Activated gamma-delta T cell treated with Interleukin-2 at 50 U/mL for 16 hours (primary cell): ENCODE measurements at places on chromosomes 13 and 19.

- no peak for DNase-seq
Observed at GRCh38 chr13:78638216-78638615, 20.7 kb downstream of the OBI1 start.

- DNase-seq: no peak
Observed at GRCh38 chr13:98782654-98783053, 30.2 kb upstream of the SLC15A1 start.

DNA sequence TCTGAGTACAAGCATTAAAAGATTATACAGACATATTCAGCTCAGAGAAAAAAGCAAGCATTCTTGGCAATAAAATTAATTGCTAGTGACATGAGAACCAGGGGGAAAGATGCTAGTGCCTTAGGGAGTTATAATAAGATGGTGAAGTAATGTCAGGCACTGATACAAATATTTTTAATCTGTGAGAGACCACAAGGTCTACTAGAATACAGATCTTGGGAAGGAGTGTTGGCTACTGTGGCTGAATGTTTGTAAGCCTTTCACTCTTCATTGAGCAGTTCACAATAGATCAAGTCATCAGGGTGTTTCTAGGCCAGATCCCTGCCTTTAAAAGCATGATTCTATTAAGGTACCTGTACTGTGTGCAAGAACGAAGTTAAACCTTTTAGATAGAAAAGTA is 16.4 kb downstream of the FREM2 start:
- no peak for DNase-seq

DNA sequence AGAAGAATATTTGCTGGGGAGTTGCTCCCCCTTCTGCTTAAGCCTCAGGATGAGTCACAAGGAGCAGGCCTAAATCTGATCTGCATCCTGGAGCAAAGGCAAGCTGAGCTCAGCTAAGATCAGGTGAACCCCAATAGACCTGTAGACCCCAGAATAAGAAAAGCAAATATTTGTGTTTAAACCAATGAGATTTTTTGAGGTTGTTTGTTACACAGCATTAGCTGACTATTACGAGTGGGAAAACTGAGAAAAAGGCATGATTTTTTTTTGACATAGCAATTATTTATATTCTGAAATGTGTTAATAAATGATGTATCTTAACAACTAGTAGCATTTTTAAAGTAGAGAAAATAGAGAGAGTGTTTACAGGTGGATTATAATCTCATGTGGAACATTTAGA is 45.1 kb downstream of the ADGRE3 start:
- DNase-seq: no peak

GRCh38 chr19:1860042-1860775 is 3.2 kb downstream of the KLF16 start:
- DNase-seq: no peak

DNA sequence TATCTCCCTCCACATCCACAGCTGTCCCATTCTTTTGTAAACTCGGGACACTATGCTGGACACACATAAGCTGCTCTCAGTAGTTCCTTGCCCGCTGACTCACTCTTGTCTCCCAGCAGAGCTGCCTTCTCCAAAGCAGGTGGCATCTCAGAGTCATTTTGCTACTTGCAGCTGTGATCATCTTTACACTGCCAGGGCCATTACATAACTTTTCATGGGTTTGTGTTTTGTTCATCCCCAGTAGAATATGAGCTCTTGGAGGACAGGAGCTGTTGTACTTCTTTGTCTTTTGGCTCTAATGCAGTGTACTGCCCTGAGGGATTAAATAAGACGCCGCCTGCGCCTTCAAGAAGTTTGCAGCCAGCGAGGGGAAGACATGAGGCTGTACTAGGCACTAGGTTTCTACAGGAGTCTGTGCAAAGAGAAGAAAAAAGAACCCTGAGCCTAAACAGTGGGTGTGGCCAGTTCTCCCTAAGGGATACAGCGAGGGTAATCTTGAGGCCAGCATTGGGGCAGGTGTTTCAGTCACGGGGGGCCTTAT is 40.8 kb upstream of the GPR183 start:
- no peak for DNase-seq

GRCh38 chr13:41791056-41791455 is 169.9 kb downstream of the VWA8 start:
- no peak for DNase-seq

- DNase-seq: no peak
Observed at GRCh38 chr19:28292822-28293500, 920.0 kb downstream of the UQCRFS1 start.

GRCh38 chr13:30364876-30365275 is 57.4 kb upstream of the UBE2L5 start:
- DNase-seq: no peak

GRCh38 chr19:10388957-10389356 is 8.6 kb upstream of the TYK2 start:
- DNase-seq: peak; percentile 87

GRCh38 chr19:1270213-1270853 is 1.2 kb downstream of the CIRBP start:
- no peak for DNase-seq

GRCh38 chr13:98503175-98504028 is 73.5 kb downstream of the STK24 start:
- no peak for DNase-seq

- DNase-seq: no peak
Observed at GRCh38 chr19:281992-282391, 9.2 kb downstream of the PLPP2 start.

DNA sequence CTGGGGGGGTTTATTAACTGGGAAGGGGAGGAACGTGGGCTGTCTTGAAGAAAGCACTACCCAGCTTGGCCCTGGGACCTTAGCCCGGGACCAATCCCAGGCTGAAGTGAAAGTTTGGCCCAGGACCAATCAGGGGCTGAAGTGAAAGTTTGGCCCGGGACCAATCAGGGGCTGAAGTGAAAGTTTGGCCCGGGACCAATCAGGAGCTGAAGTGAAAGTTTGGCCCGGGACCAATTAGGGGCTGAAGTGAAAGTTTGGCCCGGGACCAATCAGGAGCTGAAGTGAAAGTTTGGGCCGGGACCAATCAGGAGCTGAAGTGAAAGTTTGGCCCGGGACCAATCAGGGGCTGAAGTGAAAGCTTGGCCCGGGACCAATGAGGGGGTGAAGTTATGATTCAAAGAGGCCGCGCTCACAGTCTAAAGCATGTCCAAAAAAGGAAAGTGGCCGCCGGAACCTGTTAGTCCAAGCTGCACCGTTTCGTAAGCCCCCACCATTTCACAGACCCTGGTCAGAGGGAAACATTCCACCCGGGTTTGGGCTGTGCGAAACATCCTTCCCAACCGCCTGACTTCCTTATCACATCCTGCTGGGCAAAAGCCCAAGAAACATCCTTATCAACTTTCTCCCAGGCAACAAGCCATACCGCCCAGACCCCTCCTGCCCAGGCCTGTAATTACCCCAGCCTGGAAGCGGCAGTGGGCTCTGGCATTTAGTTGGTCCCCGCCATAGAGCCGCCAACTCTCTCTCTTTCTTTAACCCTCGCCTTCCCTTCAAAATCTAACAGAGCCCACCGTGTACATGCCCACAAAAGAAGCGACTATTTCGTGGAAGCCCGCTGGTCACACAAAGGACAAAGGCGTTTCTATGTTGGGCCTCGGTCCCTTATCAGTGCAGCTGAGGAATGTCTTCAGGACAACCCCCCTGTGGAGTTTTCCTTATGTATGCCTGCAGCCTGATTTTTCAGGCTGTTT is 1.1 kb downstream of the ZNF850 start:
- DNase-seq: no peak

GRCh38 chr13:41361491-41361890 is 50.4 kb downstream of the NAA16 start:
- no peak for DNase-seq

GRCh38 chr13:112956571-112957294 is 12.3 kb upstream of the MCF2L start:
- DNase-seq: no peak

DNA sequence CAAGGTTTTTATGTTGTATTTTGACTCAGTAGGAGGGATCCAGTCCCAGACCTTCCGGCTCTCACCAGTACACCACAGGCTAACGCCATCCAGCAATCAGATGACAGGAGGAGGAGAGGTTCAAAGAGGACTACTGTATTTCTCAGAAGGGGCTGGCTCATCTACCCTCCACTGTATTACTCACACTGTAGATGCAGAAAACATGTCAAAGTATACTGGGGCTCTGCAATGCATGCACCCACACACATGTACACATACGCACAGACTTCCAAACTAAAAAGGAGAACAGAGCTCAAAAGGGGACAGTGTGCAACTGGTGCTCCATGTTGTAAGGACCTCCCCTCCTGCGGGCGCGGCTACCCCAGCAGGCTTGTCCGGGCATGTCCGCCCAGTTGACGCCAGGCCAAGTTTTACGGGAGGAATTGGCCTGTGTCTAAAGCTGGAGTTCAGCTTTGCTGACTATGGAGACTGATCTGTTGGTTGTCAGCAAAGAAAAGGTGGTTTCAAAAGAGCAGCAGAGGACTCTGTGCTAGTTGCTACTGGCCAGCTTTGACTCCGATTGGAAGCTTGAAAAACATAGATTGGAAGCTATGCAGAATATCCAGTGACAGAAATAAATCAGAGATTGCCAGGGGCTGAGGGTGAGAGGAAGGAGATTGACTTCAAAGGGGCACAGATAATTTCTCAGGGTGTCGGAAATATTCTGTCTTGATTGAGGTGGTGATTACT is 314.2 kb downstream of the DLEU7 start:
- DNase-seq: no peak

DNA sequence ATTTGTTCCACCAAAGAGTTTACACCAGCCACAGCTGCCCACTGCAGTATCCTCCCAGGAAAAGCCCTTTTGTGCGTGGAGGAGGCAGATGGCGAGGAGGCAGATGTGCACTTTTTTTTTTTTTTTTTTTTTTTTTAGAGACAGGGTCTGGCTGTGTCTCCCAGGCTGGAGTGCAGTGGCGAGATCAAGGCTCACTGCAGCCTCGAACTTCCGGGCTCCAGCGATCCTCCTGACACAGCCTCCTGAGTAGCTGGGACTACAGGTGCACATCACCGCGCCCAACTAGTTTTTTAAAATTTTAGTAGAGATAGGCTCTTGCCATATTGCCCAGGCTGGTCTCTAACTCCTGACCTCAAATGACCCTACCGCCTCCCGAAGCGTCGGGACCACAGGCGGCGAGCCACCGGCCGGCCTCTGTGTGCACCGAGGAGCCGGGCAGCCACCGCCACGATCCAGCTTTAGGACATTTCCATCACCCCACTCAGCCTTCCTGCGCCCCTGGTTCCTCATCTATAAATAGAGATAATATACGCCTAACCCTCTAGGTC is 563 bp upstream of the PDCD5 start:
- DNase-seq: no peak

DNA sequence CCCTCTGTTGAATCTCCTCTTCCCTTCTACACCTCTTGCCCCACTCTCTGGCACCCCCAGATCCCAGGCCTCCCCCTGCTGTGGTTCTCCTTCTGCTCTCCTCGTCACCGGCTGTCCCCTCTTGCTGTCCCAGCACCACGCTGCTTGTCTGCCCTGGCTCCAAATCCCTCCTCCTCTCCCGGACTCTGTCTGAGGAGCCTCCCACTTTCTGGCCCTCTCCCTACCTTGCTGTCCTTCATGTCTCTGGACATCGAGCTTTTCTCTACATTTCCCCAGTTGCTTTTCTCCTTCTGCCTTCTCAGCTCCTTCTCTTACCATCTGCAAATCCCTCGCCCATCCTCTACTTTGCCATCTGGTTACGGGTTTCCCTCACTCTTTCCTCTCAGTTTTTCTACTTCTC is 1.2 kb downstream of the ZNF347 start:
- no peak for DNase-seq

DNA sequence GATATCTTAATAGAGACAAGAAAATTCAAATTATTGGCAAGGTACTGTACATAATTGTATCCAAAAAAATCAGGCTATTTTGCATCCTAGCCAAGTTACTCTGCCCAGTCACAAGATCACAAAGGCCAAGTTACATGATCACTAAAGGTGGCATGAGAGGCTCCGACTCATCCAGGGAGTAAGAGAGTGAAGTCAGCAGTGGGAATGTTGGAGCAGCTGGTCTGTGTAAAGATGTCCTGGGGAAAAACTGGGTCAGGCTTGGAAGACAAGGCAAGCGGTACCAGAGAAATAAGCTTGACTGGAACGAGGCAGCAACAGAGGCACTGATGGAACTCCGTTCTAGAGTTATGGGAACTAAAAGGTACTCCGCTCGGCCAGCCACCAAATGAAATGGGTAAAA is 50.2 kb upstream of the PSG2 start:
- no peak for DNase-seq

DNA sequence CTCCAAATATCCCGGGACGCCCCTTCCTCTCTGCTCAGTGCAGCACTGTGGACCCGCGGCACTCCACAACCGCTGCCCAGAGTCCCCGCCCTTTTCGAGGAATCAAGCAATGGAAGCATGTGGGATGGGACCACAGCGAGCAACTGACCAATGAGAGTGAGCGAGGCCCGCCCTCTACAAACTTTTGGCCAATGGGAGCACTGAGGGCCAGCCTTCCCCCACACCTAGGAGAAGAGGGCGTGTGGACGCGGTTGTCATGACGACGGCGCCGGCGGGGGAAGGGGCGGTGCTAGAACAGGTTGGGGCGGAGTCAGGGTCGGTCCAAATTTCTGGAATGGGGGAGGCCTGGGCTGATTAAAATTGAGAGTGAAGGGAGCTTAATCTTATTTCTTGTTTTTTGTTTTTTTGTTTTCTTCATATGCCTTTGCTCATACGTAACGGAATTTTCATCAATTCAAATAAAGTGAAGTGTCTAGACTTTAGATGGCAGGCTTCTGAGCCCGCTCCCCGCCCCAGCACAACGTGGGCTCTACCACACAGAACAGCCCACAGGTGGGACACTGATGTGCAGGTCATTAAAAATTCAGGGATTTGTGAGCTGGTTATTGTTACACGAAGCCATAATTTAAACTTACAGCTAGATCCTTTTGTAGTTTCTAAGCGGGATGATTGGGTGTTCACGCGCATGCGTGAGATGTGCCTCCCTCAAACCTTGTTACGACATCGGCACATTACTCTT is at the start of gene DNAAF3:
Gene DNAAF3, minus strand, starts transcription at position 84 of the 739 bp plus-strand sequence. CDS start 200 bp downstream, outside the sequence.
- DNase-seq: peak; percentile 33

DNA sequence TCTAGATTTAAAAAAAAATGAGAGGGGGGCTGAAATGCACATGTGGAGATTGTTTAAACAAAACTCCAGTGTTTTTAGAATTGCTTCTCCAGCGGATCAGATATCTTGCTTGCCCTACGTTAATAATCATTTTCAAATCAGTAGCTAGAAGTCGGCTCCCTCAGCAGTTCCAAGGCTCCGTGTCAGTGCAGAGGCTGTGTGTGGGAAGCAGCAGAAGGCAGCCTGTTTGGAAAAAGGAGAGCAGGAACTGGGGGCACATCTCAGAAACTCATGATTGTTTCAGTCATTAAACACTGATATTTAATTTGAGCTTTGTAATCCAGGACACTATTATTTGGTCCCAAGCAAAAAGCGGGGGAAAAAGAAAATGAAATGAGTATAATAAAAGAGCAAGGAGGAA is 50.9 kb downstream of the SOX21 start:
- DNase-seq: no peak
